CD4-positive, alpha-beta T cell treated with Interferon alpha-2 for 1 hour (primary cell): ENCODE measurements at places on chromosomes 12 and 14.

- no peak for DNase-seq
Measured at GRCh38 chr12:179131-179884, 34.6 kb downstream of the SLC6A12 start.

GRCh38 chr14:89924268-89924667 is 30.3 kb downstream of the EFCAB11 start:
- DNase-seq: no peak

DNA sequence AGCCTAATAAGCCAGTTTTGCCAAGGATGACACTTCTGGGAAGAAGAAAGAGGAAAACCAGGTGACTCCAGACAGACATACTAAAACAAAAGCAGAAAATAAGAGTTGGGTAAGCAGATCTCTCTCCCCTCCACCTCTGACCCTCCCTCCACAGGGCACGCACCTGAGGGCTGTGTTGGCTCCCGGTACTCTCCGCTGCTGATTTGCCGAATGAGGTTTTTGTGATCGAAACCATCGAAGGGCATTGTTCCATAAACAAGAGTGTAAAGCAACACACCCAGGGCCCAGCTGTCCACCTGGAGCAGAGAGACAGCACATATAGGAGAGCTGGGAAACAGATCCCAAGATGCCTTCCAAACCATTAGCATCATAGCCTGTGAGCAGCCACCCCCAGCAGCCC is 68.1 kb downstream of the NUAK1 start:
- DNase-seq: no peak

- DNase-seq: no peak
Measured at GRCh38 chr12:100800723-100801122, 6.1 kb downstream of the ANO4 start.

GRCh38 chr12:75550401-75551240 is 39.2 kb upstream of the KRR1 start:
- no peak for DNase-seq

DNA sequence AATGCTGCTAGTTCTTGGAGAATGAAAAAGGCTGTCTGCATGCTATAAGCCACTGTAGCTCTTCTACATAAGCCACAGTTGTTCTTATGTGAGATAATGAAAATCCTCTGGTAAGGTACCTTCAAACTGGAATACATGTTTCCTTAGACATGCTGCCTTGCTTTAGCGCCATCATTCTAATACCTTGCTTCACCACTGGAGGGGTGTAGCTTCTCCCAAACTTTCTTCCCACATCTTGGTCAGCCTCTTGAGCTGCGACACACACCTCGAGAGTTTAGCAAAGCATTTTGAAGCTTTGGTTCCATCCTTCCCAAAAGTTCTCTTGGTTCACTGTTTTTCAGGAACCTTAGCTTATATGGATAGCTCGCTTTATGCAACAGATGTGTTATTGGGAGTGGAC is 69.5 kb downstream of the NKX2-1 start:
- DNase-seq: no peak

- DNase-seq: peak; percentile 4
Measured at GRCh38 chr14:79011091-79011919, 841.1 kb downstream of the NRXN3 start.
